H9 (cell line): ENCODE measurements at places on chromosomes 12 and 14.

DNA sequence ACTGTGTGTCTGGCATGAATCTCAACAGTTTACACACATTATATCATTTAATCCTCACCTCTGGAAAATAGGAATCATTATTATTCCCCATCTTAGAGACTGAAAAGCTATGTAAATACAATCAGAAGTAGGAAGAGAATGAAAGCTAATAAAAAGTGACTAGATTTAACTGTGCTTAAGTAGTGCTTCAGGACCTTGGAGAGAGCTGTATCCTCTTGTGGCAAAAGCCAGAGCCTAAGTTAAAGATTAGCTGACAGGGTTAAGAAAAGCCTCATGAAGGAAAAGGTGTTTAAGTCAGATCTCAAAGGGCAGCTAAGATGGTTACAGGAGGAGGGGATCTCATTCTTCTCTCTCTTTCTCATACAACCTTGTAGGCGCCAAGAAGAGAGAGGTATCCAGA is 65.3 kb upstream of the TMEM233 start:
- no peak for DNase-seq

DNA sequence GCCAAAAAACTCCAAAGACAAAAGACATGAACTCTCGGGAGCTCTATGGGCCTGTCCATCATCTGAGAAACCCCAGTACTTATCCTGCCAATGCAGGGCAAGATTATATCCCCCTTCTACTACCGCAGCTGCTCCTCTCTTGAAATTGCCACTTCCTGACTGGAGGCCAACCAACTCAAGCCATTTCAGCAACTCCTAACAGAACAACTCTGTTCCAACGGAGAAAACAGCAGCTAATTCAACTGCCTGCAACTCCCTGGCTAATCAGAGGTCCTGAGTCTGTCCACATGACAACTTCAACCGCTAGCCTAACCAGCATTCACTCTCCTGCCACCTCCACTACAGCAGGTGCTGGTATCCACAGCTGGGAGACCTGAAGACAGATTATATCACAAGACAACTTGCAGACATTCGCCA is 24.1 kb downstream of the CEP83 start:
- peak; percentile 44 for DNase-seq

DNA sequence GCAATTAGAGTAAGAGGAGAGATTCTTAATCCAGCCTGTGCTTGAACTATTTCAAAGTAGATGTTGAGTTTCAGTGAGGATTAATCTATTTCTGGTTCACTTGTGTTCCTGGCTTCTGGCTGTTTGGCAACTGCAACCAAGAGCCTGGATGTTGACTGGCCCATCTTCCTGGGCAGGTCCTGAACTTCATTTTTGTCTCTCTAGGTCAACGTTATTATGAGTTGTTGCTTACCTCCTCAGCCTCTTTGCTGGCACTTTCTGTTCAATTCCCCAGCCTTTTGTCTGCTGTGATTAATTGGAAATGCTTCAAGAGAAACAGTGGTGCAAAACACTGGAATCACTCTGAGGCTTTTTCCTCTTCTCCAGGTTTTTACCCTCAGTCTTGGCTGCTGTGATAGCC is 56.8 kb downstream of the TMEM132D start:
- no peak for DNase-seq

- DNase-seq: no peak
Measured at GRCh38 chr12:98816720-98817119, 171.6 kb downstream of the APAF1 start.

- DNase-seq: no peak
Measured at GRCh38 chr14:64971491-64971942, 619 bp downstream of the RAB15 start.

- no peak for DNase-seq
Measured at GRCh38 chr12:118465706-118466105, 89.4 kb downstream of the SUDS3 start.

DNA sequence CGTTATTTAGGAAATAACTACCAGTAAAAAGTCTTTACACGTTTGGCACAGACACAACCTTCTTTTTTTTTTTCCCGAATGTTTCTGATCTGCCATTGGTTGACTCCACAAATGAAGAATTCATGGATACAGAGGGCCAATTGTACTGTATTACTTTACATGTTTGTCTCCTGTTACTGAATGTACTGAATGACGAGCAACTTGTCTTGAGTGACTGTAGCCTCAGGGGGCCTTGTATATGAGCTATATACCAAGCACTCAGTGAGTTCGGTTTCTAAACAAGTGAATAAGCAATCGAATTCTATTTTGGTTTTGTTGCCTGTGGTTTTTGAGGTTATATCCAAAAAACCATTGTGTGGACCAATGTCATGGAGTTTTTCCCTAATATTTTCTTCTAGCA is 480.0 kb upstream of the SYT1 start:
- DNase-seq: no peak

- no peak for DNase-seq
Measured at GRCh38 chr12:2374092-2374906, 321.5 kb downstream of the CACNA1C start.

GRCh38 chr12:78260976-78261375 is 430.3 kb downstream of the NAV3 start:
- DNase-seq: no peak

- no peak for DNase-seq
Measured at GRCh38 chr14:53494587-53494986, 341.5 kb upstream of the DDHD1 start.

GRCh38 chr14:53331247-53331646 is 178.1 kb upstream of the DDHD1 start:
- DNase-seq: no peak

DNA sequence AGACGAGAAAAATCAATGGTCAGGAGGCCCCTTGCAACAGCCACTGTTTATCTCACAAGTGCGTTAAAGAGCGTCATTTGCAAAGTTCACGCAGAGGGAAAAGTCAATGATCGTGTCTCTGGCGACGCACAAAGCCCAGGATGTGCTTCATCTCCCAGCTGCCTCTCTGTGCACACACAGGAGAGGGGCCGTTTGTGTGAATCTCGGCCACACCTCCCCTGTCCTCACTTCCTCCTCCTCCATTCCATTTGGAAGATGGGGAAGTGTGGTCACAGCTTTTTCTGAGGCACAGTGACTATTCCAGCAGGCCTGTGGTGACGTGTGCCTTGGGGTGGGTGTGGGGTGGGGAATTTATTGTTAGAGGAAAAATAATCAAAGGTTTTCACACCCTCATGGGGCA is 90.4 kb downstream of the RBM19 start:
- no peak for DNase-seq

DNA sequence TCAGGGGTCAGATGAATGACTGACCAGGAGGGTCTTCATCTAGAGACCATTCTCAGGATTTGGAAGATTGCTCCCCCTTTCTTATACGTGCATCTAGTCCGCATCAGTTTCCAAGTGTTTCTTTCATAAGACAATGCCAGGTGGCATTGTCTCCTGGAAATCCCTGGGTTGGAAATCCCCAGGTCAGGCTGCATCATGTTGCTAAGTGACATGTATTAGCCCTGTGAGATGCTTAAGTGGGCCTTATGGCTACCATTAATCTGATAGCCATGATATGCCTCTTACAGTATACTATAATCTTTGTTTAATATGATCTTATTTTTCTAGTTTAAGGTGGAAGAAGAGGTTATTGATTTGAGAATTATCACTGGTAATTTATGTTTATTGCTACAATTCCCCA is 92.8 kb downstream of the DIO3 start:
- DNase-seq: no peak

- no peak for DNase-seq
Measured at GRCh38 chr12:20483776-20484175, 115.4 kb downstream of the PDE3A start.

GRCh38 chr12:71947645-71948105 is 9.0 kb downstream of the TPH2 start:
- DNase-seq: peak; percentile 97

DNA sequence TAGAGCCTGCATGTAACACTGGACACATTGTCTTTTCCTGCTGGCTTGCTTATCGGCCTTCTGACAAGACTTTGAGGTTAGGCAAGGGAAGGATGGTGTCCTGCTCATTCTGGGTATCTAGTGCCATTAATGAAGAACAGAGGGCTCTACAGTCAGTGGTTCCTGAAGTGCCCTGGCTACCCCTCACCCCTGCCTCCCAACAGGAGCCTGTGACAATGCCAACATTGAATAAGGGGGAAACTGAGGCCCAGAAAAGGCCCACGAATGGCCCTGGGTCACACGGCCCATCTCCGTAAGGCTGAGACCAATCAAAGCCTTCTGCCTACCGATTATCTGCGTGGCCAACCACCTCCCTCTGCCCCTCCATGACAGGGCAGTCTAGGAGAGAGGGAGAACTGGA is 2.1 kb downstream of the IFI27L2 start:
- DNase-seq: peak; percentile 10

GRCh38 chr12:34119366-34119765 is 97.1 kb downstream of the ALG10 start:
- no peak for DNase-seq

DNA sequence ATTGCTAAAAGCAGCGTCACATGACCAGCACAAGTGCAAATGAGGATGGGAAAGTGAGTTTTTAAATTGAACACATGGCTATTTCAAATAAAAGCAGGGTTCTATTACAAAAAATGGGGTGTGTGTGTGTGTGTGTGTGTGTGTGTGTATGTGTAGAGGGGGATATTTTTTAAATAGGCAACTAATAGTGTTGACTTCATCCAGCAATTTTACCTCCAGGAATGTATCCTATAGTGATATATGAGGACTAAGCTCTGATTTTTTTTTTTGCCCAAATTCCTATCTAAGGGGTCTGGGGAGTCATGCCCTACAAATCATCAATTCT is 78.9 kb upstream of the AMN1 start:
- no peak for DNase-seq

DNA sequence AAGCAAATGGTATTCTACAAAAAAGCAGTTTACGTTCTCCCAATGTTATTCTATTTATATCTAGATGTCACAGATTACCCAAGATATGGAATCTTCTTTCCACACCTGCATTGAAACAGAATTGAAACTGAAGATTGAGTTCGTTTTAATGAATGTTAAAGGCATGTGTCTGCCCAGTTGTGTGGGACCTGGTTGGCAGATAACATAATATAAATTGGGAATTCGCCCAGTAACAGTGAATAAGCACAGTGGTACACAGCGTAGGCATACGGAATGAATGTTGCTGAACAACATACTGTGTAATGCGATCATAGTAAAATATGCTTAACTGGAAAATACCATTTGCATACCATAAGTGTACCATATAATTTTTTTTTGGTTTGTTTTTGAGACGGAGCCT is 4.3 kb downstream of the KHNYN start:
- no peak for DNase-seq

- no peak for DNase-seq
Measured at GRCh38 chr12:61717986-61718385, 542.2 kb upstream of the USP15 start.

DNA sequence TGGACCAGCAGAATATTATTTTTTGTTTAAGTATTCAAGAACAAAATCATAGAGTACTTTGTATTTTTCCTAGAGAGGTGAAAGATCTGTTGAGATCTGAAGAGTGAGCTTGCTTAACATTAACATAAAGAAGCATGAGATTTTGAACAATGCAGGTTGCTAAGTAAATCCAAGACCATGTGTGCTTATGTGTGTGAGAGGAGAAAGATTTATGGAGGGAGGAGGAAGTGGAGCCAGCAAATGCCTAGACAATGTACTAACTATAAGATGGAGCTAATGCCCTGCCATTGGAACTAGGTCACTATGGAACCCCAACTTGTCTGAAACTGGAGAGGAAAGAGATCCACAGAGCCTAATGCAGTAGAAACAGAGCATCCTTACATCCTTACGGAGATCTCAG is 13.3 kb downstream of the FAM161B start:
- no peak for DNase-seq

DNA sequence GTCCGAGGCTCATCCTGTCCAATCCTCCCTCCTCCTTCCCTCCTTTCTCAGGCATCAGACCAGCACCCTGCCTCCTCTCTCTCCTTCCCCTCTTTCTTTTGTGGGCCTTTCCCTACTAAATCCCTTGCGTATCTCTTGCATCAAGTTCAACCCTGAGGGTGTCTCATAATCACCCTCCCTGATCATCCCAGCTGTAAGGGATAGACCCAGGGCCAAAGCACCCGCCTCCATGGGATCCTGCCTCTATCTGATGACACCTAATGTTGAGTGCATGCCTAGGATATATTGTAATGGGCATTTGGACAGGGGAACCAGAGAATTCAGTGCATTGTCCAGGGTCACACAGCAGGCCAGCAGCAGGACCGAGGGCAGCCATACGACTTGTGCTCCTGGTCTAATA is 84.9 kb downstream of the PHETA1 start:
- no peak for DNase-seq

DNA sequence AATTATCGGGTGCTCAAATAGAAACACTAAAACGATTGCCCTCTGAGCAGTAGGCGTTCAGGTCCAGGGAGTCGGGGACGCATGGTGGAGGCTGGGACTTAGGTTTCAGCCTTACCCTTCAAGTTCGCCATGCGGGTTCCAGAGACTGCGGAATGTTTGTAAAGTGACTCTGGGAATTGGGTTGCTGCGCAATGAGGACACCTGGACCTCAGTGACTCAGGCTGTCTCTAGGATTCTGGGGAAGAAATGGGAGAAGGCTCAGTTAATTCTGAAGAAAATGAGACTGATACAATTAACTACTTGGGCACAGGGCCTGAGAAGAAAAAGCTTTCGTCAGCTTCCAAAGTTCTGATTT is 1.1 kb downstream of the LGALS3 start:
- peak; percentile 59 for DNase-seq

GRCh38 chr12:31518680-31519227 is 72.2 kb downstream of the DENND5B start:
- peak; percentile 63 for DNase-seq

GRCh38 chr14:82445810-82446570 is 912.3 kb upstream of the SEL1L start:
- DNase-seq: no peak

GRCh38 chr12:40681148-40681547 is 11.1 kb upstream of the CNTN1 start:
- DNase-seq: no peak

DNA sequence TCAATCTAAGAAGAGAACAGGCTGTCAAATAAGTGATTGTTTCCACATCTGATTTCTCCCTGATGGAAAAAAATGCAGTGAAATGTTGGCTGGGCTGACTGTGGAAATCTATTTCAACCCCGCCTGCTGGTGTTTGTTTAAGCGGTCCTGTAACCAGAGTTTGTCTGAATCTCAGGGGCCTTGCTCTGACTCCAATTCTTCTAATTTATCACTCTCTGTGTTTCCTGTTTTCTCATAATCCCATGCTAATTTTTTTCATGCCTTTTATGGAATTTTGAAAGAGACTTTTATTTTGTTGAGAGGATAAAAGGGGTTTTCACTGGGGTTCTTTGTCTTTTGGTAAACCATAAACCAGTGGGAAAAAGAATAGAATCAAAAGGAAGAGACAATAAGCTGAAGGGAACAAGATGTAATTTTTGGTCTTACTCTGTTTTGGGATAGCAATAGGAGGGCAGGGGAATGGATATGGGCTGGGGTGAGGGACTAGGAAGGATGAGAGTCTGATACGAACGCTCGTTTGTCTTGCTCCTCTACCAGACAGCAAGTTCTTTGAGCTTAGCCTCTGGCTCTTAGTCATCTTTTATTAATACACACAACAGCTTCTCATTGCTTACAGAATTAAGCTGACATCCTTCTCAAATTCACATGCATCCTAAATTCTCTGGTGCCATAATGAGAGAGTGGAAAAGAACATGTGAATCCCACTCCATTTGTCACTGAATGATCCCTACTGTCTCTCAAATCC is 8.0 kb upstream of the MGP start:
- DNase-seq: no peak

- DNase-seq: no peak
Measured at GRCh38 chr12:132834181-132834711, 5.6 kb upstream of the GOLGA3 start.
